CD4-positive, alpha-beta T cell treated with Interleukin-10 for 1 hour (primary cell): ENCODE measurements at places on chromosomes 3 and 15.
A peak's percentile ranks its signal among the peaks of the same experiment; 100 is the strongest.

GRCh38 chr15:81007428-81008064 lies 6.8 kb downstream of the TLNRD1 start:
- DNase-seq: no peak

GRCh38 chr3:52983336-52983807 lies 62.5 kb downstream of the SFMBT1 start:
- DNase-seq: peak; percentile 61

DNA sequence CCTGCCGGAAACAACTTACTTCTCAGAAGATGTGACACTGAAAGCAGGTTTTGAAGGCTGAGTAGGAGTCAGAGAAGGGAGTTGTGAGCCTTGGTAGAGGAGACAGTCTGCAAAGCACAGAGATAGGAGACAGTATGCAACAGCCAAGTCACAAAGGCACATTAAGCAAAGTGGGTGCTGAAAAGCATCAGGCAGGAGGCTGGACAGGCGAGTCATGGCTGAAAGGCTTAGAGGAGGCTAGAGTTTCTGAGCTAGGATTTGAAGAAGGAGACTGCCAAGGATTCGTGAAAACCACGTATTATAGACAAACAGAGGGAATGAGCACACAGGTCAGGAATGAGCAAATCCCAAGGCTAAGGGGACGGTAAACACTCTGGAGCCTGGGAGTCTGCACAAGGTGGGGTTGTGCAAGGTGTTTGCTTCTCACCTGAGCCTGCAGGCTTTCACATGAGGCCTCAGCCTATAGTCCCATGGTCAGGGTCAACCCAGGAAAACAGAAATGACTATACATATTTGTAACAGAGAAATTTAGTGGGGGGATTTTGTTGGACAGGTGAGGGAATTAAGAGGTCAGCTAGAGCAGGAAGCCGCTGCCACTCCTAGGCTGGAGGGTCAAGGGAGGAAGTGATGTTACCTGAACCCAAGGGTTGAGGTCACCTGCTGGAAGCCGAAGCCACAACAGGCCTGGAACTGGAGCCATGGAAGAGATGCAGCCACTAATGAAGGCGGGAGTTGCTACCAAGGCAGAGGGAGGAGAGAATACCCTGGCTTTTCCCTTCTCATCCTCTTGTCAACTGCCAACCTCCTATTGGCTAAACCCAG lies 23.1 kb upstream of the TRIM71 start:
- no peak for DNase-seq

- DNase-seq: peak; percentile 8
Observed at GRCh38 chr15:38084289-38084688, 149.8 kb downstream of the TMCO5A start.

GRCh38 chr3:187678726-187679268 lies 8.6 kb upstream of the SST start:
- peak; percentile 21 for DNase-seq

GRCh38 chr3:112806903-112807302 lies 39.8 kb downstream of the CD200R1L start:
- DNase-seq: no peak

DNA sequence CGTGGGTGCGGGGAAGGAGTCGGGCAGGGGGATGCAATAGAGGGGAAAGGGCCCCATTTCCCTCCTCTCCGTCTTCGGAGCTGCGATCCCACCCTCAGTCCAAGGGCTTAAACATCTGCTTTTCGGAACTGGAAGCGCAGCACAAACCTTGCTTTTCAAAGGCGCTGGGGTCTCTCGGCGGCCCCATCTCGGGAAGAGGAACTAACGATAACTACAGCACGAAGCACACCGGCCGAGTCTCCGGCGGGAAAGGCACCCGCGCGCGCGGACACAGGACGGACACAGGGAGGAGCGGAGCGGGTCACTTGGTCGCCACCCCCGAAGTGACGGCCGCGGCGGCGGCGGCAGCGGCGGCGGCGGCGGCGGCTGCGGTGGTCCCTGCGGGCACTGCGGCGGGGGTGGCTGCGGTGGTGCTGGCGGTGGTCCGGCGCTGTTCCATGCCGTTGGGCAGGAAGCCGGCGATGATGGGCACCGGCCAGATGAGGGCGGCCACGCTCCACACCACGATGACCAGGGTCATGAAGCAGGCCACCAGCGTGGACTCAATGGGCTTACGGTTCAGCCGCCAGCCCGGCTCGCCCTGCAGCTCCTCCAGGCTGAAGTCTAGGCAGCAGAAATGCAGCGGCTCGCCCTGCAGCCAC lies 1.1 kb downstream of the TMEM158 start:
- DNase-seq: peak; percentile 8

- no peak for DNase-seq
Observed at GRCh38 chr15:61524545-61524944, 295.4 kb upstream of the RORA start.
